ENCODE measurements at places on chromosomes 7 and 10.

- no peaks in the 10 kb centered on the region for H3K4me1 ChIP-seq
- H3K27ac ChIP-seq = no peak overlapping the region
- DNase-seq = no peak
Observed at GRCh38 chr7:49692516-49692915, 80.9 kb upstream of the VWC2 start.

GRCh38 chr10:43680035-43680434, 31.4 kb upstream of the ZNF32 start:
- H3K27me3 ChIP-seq = no peaks in the 10 kb centered on the region
- H3K4me3 ChIP-seq = no peak overlapping the region
- no peak overlapping the region for H3K27ac ChIP-seq
- no peaks in the 10 kb centered on the region for H3K36me3 ChIP-seq
- no peaks in the 10 kb centered on the region for H3K4me1 ChIP-seq

- no peak for DNase-seq
- no peak overlapping the region for H3K27ac ChIP-seq
- H3K4me3 ChIP-seq = no peak overlapping the region
- H3K27me3 ChIP-seq = no peaks in the 10 kb centered on the region
Observed at GRCh38 chr10:131850383-131850870, 50.4 kb upstream of the PPP2R2D start.

GRCh38 chr10:81576336-81576735, 298.7 kb upstream of the NRG3 start:
- H3K36me3 ChIP-seq = no peaks in the 10 kb centered on the region
- no peak overlapping the region for H3K4me3 ChIP-seq
- H3K4me1 ChIP-seq = no peaks in the 10 kb centered on the region
- DNase-seq = no peak

- DNase-seq = no peak
- no peaks in the 10 kb centered on the region for H3K27me3 ChIP-seq
- H3K27ac ChIP-seq = peak overlapping the region; percentile 79
- H3K4me3 ChIP-seq = no peak overlapping the region
Observed at GRCh38 chr10:71749396-71749795, 23.9 kb downstream of the VSIR start.

DNA sequence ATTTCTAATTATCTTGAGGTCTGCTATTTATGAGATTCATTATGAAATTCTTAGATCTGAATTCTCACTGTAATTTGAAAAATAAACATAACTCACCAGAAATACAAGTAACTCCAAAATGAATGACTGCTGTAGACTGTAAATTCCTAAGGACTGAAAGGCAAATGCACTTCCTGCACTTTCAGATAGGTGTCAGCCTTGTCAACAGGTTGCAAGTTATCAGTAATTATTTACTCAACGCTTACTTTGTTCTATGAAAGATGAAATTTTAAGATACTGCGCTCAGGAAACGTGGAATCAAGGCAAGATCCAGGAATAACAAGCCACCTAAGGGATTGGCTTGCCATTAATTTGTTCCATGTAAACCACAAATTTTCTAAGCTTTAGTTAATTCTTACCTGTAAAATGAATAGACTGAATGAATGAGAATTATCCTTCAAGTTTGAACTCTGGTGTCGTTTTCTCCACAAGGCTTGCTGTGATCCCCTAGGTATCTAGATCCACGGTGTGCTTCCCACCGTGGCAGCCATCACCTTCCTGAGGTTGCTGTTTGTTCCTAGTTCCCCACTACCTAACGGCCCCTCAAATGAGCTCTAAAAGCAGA, 12.6 kb downstream of the DHX32 start:
- H3K27ac ChIP-seq = no peak overlapping the region
- H3K4me1 ChIP-seq = peaks cover 23% of the 10 kb centered on the region
- no peak overlapping the region for H3K4me3 ChIP-seq
- H3K36me3 ChIP-seq = peaks cover 33% of the 10 kb centered on the region
- no peak for DNase-seq

GRCh38 chr7:93147363-93147762, 822 bp downstream of the SAMD9L start:
- DNase-seq = peak; percentile 65
- H3K36me3 ChIP-seq = peaks cover 7% of the 10 kb centered on the region
- peak overlapping the region; percentile 76 for H3K27ac ChIP-seq
- H3K4me3 ChIP-seq = peak overlapping the region; percentile 35
- H3K4me1 ChIP-seq = peaks cover 9% of the 10 kb centered on the region

GRCh38 chr7:96303686-96304443, 18.0 kb downstream of the SLC25A13 start:
- no peaks in the 10 kb centered on the region for H3K27me3 ChIP-seq
- DNase-seq = no peak
- no peak overlapping the region for H3K4me3 ChIP-seq
- H3K36me3 ChIP-seq = no peaks in the 10 kb centered on the region

- no peak overlapping the region for H3K4me3 ChIP-seq
- no peak overlapping the region for H3K27ac ChIP-seq
- no peaks in the 10 kb centered on the region for H3K36me3 ChIP-seq
- peak; percentile 34 for DNase-seq
- peaks cover 7% of the 10 kb centered on the region for H3K4me1 ChIP-seq
Observed at GRCh38 chr10:28939281-28940157, 262.2 kb downstream of the BAMBI start.

DNA sequence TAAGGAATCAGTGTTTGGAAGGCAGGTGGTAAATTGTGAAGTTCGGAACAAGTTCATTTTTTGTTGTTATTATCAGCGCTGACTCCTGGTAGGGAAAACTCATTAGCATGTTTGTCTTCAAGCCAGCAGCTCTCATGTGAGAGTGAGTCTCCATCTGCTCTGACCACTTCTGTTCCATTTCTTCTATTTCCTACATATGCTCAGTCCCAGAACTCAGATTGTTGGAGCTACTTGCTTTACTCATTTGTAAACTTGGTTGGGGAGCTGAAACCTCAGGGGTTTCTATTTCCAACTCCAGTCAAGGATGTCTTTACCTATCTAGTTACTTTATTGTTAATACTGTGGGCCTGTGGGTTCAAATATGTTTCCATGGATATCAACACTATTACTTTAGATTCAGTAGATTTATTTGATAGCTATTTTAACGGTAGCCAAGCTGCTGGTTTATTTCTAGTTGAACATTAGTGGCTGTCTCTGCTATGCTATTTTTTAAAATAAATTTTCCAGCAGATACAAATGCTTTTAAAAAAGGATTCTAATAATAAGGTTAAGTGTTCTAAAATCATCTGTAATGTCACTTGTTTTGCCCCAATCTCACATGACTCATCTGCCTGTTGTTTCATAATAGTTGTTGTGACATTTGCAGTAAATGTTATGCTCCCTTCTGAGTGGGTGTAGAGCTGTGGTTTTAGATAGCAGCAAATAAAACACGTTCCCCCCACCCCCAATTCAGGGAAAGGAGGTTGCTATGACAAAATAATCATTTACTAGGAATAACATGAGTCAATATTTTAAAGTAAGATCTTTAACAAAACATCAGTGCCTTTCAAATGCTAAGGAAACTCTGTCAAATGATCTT, 143.3 kb downstream of the HDAC9 start:
- H3K27ac ChIP-seq = no peak overlapping the region
- H3K4me3 ChIP-seq = no peak overlapping the region
- H3K36me3 ChIP-seq = no peaks in the 10 kb centered on the region
- no peaks in the 10 kb centered on the region for H3K27me3 ChIP-seq
- no peaks in the 10 kb centered on the region for H3K4me1 ChIP-seq
- DNase-seq = peak; percentile 27

GRCh38 chr7:102287111-102287980, 678 bp downstream of the SH2B2 start:
- H3K27me3 ChIP-seq = peaks cover 14% of the 10 kb centered on the region
- peak; percentile 57 for DNase-seq
- peak overlapping the region; percentile 29 for H3K27ac ChIP-seq

DNA sequence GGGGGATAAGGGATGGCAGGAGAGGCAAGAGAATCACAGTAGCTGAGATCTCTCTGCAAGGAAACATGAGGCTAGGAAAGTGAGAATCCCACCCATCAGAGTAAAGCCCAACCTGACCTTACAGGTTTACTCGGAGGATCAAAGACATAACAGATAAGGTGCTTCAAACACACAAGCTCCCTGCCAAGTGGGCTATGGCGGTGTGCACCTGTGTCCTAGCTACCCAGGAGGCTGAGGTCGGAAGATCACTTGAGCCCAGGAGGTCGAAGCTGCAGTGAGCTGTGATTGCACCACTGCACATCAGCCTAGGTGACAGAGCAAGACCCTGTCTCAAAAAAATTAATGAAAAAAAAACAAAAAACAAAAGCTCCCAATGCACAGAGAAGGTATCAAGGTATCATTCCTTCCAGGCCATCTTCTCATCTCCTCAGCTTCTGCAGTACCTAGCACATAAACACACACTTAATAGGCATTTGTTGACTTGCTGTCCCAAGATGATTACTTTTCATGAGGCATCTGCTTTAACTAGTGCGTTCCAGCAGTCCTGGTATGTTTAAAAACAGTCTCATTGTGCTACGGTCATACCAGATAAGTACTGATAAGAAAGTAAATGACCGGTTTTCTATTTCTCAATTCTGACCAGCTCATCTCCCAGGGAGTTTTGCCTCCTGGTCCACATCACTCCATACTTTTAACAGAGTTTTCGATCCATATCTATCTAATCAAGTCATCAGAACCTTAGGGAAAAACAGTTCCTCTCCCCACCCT, 13.3 kb downstream of the GNA12 start:
- peaks cover 5% of the 10 kb centered on the region for H3K4me1 ChIP-seq
- no peak for DNase-seq
- H3K36me3 ChIP-seq = no peaks in the 10 kb centered on the region

- peak overlapping the region; percentile 57 for H3K27ac ChIP-seq
- H3K4me3 ChIP-seq = no peak overlapping the region
- DNase-seq = no peak
- peaks cover 41% of the 10 kb centered on the region for H3K4me1 ChIP-seq
- H3K27me3 ChIP-seq = no peaks in the 10 kb centered on the region
Observed at GRCh38 chr7:159042103-159042502, 102.6 kb downstream of the VIPR2 start.

DNA sequence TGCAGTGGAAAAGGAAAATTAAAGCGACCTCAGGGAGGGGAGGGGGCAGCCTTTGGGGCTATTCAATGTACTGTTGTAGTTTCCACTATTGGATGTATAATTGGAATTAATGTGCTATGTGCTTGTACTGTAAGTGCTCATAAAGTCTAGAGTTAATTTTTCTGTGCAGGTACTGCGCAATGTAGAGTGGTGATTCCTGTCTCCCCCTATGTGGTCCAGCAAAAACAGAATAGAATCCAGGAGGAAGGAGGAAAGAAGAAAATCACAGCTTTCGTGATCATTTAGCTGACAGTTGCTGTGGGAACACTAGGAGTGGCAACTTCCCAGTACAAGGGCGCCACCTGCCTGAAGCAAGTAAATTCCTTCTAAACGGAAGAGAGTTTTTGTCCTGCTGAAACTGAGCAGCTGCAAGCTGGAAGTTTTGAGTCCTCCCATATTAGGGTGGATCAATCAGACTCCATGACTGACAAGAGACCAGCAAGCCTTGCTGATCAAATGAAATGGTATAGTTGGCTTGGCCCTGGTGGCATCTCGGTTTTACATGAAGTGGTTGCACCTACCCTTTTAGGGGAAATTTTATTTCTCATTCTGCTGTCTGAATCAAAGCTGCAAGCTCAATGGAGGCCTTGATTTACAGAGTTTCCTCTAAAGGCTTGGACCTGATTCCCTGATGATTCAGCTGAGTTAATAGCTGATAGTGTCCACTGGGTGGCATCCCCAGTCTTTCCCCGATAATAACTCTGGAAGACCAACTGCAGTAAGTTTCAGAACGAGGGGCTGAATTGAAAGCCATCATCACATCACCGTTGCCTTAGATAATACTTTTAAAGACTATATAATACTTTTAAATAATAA, 299.8 kb downstream of the HGF start:
- no peaks in the 10 kb centered on the region for H3K27me3 ChIP-seq
- no peak overlapping the region for H3K4me3 ChIP-seq
- no peaks in the 10 kb centered on the region for H3K36me3 ChIP-seq
- DNase-seq = peak; percentile 90
- no peak overlapping the region for H3K27ac ChIP-seq

DNA sequence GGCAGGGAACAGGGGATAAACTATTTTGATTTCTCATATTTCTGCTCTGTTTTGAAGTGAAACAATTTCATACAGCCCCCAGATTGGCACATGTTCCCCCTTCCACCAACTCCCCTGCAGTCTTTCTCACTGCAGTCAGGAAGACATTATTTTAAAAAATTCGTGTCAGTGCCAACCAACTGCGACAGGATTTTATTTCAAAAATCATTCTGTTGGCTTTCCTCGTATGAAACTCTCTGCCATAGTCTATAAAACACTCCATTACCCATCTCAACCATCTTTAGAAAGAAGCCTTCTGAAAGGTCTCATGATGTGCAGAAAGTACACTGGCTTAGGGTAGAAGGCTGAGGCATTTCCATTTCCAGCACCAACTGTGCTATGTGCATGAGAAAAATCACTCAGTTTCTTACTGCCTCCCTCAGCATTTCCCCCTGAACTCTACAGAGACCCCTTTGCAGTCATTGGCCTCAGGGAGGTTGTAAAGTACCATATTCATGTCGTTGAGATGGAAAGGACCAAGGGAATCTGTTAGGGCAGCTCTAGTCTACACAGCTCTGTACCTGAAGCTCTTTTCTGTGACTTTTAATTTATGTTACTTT, 46.9 kb downstream of the STEAP1B start:
- H3K4me3 ChIP-seq = no peak overlapping the region
- peaks cover 14% of the 10 kb centered on the region for H3K27me3 ChIP-seq
- no peak overlapping the region for H3K27ac ChIP-seq
- H3K36me3 ChIP-seq = no peaks in the 10 kb centered on the region

- no peaks in the 10 kb centered on the region for H3K27me3 ChIP-seq
- no peak overlapping the region for H3K27ac ChIP-seq
- H3K4me3 ChIP-seq = no peak overlapping the region
- no peaks in the 10 kb centered on the region for H3K36me3 ChIP-seq
Observed at GRCh38 chr7:14258441-14258840, 269.0 kb upstream of the ETV1 start.

GRCh38 chr10:6624392-6624791, 44.3 kb upstream of the PRKCQ start:
- DNase-seq = no peak
- no peak overlapping the region for H3K4me3 ChIP-seq
- H3K27ac ChIP-seq = no peak overlapping the region
- no peaks in the 10 kb centered on the region for H3K36me3 ChIP-seq

GRCh38 chr7:106425017-106425719, 140.4 kb upstream of the NAMPT start:
- DNase-seq = peak; percentile 78
- H3K36me3 ChIP-seq = no peaks in the 10 kb centered on the region
- peak overlapping the region; percentile 14 for H3K4me3 ChIP-seq

DNA sequence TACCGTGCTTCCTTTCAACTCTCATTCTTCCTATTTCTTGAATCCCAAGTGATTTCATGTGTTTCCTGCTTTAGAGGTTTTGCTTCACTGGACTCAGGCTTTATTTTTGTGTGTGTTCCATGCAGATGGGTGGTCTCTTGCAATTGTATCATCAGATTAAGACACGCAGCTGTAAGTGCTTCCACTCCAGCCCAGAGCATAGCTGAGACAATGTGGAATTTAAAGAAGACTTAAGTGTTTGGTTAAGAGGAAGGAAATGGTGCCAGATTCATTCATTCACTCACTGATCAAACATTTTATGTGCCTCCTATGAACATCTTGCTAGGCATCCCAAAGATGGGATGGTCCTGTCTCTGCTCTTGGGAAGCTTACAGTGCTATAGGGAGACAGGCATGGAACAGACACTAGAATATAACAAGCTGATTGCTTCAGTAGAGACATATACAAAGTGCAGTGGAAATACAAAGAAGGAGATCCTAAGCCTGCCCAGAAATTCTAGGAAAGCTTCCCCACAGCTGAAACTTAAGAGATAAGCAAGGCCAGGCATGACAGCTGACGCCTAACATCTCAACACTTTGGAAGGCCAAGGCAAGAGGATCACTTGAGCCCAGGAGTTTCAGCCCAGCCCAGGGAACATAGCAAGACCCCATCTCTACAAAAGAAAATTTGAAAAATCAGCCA, 46.1 kb upstream of the LRRC17 start:
- H3K4me3 ChIP-seq = no peak overlapping the region
- no peaks in the 10 kb centered on the region for H3K27me3 ChIP-seq
- no peaks in the 10 kb centered on the region for H3K4me1 ChIP-seq
- no peaks in the 10 kb centered on the region for H3K36me3 ChIP-seq
